Calu3 (cell line): ENCODE measurements at places on chromosomes 16 and 17. TPM values are rescaled to one million over a fixed set of nuclear protein-coding genes. Genes with fewer than 3 reads are reported as not detected.

The TANGO6 gene
- total RNA-seq: 18.0 TPM in 2 replicates

The PCGF2 gene
- total RNA-seq: 196 and 205 TPM in 2 replicates

- H3K4me1 ChIP-seq: no peaks in the 10 kb centered on the region
- H3K27me3 ChIP-seq: no peaks in the 10 kb centered on the region
- no peak for DNase-seq
- no peak overlapping the region for H3K27ac ChIP-seq
- no peaks in the 10 kb centered on the region for H3K36me3 ChIP-seq
Measured at GRCh38 chr17:30720013-30720471, 104.5 kb downstream of the CRLF3 start.

The SRL gene
- 0.12 TPM in 1 of 2 replicates, not detected in the other for total RNA-seq

GRCh38 chr17:45096141-45096540 is 35.0 kb downstream of the NMT1 start:
- no peak overlapping the region for H3K4me3 ChIP-seq
- no peaks in the 10 kb centered on the region for H3K27me3 ChIP-seq
- peaks cover 89% of the 10 kb centered on the region for H3K36me3 ChIP-seq
- peaks cover 31% of the 10 kb centered on the region for H3K4me1 ChIP-seq
- DNase-seq: peak; percentile 63

The GRIN2C gene
- not detected in 2 replicates for total RNA-seq

DNA sequence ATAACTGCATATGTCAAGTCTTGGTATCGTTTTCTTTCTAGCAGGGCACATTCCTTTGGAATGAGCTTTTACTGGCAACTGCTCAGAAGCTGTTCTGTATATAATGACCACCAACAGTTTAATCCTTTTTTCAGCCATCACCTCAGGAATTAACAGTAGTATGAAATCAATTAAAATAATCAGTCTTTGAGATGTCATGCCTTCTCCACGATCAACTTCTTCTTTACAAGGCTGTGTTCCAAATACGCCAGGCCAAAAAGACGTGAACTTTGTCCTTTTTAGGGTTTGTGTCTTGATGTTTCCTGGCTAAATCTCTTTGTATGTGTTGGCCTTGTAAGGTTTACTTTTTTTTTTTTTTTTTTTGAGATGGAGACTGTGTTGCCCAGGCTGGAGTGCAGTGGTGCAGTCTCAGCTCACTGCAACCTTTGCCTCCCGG is 54.9 kb downstream of the ABCC1 start:
- peak overlapping the region; percentile 34 for H3K27ac ChIP-seq
- H3K4me3 ChIP-seq: no peak overlapping the region
- peaks cover 11% of the 10 kb centered on the region for H3K36me3 ChIP-seq
- H3K4me1 ChIP-seq: peaks cover 15% of the 10 kb centered on the region
- no peaks in the 10 kb centered on the region for H3K27me3 ChIP-seq

GRCh38 chr17:77890771-77891170 is 67.7 kb upstream of the TNRC6C start:
- H3K27ac ChIP-seq: no peak overlapping the region
- H3K27me3 ChIP-seq: peaks cover 91% of the 10 kb centered on the region
- peaks cover 18% of the 10 kb centered on the region for H3K4me1 ChIP-seq
- no peak overlapping the region for H3K4me3 ChIP-seq

- H3K27me3 ChIP-seq: no peaks in the 10 kb centered on the region
- no peak overlapping the region for H3K27ac ChIP-seq
- H3K4me1 ChIP-seq: no peaks in the 10 kb centered on the region
- no peak overlapping the region for H3K4me3 ChIP-seq
Measured at GRCh38 chr17:5181509-5182305, 10.0 kb downstream of the ZNF594 start.

GRCh38 chr16:87133966-87134627 is 183.1 kb downstream of the C16orf95 start:
- peaks cover 35% of the 10 kb centered on the region for H3K27me3 ChIP-seq
- no peak for DNase-seq

The FAM20A gene
- total RNA-seq: 0.59 and 1.3 TPM in 2 replicates

GRCh38 chr17:77666462-77666861 is 292.0 kb upstream of the TNRC6C start:
- H3K4me3 ChIP-seq: no peak overlapping the region
- no peaks in the 10 kb centered on the region for H3K4me1 ChIP-seq
- H3K27ac ChIP-seq: no peak overlapping the region
- peaks cover 88% of the 10 kb centered on the region for H3K27me3 ChIP-seq
- no peak for DNase-seq
- no peaks in the 10 kb centered on the region for H3K36me3 ChIP-seq

- no peaks in the 10 kb centered on the region for H3K27me3 ChIP-seq
- H3K4me3 ChIP-seq: no peak overlapping the region
- peaks cover 59% of the 10 kb centered on the region for H3K36me3 ChIP-seq
Measured at GRCh38 chr17:45111850-45112249, 20.5 kb downstream of the PLCD3 start.

The PLA2G10 gene
- 3.3 and 6.3 TPM in 2 replicates for total RNA-seq
